PC-3 (cell line): ENCODE measurements at places on chromosomes 4 and X.

GRCh38 chr4:43754566-43754965, 694.0 kb downstream of the KCTD8 start:
- no peak for DNase-seq

- DNase-seq = no peak
Observed at GRCh38 chr4:47801481-47802002, 36.3 kb downstream of the CORIN start.

DNA sequence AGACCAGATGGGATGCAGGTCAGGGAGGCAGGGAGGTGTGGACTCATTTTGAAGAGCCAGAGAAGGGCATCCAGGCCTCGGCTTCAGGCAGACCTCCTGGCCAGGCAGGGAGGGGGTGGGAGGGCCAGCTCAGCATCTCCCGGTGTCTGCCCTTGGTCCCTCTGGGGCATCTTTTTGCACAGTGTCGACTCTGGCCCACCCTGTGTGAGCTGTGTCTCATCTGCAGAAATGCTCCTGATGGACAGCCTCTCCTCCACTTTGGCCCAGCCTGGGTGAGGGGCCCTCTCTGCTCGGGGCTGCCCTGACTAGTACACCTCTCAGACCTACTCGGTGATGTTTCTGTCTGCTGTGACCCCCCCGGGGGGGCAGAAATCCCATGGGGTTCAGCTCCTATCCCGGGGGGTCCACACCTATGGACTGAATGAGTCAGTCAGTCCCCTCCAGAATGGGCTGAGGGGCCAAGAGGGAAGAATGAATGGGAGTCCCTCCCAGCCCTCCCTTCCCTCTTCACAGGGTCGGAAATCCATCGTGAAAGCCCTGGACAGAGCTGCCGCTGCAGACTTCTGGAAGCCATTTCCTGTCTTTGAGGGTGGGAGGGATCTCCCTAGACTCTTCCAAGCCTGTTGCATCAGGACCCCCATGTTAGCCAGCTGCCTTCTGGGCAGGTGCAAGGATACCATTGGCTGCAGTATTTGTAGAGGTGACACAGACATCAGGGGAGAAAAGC, 196.7 kb upstream of the PSAPL1 start:
- no peak for DNase-seq

GRCh38 chr4:6964858-6965257, 55.2 kb downstream of the TBC1D14 start:
- DNase-seq = no peak

- peak; percentile 60 for DNase-seq
Observed at GRCh38 chr4:154503598-154503997, 12.0 kb upstream of the DCHS2 start.

DNA sequence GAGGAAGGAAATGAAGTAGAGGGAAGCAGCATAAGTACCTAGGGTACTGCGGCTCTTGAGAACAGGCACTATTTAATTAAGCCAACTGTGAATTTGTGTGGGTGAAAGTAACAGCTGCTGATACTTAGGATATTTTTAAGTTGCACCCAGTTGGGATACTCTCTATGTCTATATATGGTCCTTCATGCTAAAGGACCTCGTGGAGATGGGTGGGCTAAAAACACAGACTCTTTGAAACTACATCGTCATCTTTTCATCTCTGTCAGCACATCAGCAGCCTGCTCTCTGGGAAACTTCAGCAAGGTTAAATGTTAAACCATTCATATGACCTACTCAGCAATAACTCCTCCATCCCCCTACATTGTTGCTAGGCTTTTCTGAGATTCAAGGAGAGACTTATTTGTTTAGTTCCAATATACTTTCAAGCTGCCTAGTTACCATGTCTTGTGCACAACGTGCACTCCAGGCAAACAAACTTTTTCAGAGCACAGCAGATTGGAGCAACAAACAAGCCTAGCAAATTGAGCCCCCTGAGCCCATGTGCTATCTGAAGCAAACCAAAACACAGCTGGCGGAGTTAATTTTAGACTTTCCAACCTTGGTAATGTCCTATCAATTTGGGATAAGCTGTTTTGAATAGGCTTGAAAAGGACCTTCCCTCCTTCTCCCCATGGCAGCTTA, 6.2 kb upstream of the MOB1B start:
- DNase-seq = no peak

- peak; percentile 76 for DNase-seq
Observed at GRCh38 chr4:78644744-78645330, 93.3 kb downstream of the ANXA3 start.

- DNase-seq = no peak
Observed at GRCh38 chrX:69148946-69149345, 16.3 kb downstream of the PJA1 start.

DNA sequence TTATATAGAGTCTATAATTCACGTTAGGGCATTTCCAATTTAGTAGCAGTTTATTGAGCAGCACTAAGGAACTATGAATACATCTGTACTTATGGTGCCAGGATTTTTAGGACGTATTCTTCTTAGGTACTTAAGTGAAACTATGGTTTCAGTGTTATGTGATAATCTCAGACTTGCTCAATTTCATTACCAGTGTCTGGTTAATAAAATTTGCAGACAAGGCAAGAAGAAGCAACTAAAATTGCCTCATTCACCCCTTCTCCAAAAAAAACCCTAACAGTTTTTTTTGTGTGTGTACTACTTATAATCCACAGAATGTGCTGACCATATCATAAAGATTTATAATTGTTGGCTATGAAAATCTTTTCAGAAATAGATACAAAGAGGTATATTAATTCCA, 6.0 kb upstream of the CXCL10 start:
- no peak for DNase-seq

GRCh38 chr4:101682946-101683345, 107.6 kb upstream of the BANK1 start:
- DNase-seq = no peak

DNA sequence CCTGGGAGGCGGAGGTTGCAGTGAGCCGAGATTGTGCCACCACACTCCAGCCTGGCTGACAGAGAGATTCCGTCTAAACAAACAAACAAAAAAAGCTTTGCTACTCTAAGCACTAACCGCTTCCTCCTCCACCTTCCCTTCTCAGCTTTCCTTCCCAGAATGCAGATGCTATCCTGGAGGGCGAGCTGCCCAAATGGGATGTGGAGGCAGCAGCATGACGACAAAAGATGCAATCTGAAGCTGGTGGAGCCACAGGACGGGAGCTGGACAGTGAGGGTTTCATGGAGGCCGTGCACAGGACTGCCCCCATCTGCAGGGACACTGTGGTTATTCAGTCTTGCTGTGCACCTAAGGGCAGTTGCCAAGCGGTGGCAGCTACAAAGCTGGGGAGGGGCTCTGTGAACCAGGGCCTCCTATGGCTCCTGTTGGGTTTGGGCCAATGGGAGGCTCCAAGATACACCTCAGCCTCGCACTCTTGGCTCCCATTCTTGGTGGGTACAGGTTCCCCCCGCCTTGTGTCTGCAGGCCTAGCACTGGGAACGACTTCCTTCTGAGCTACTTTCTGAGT, 47.4 kb downstream of the WDR1 start:
- no peak for DNase-seq

- DNase-seq = peak; percentile 92
Observed at GRCh38 chrX:111041018-111041462, 55.0 kb upstream of the PAK3 start.
